Amygdala (tissue), 56 donors: ENCODE measurements at places on chromosomes 1 and 21.

- DNase-seq, result no peak
Observed at GRCh38 chr1:157154940-157155514, 16.8 kb upstream of the ETV3 start.

DNA sequence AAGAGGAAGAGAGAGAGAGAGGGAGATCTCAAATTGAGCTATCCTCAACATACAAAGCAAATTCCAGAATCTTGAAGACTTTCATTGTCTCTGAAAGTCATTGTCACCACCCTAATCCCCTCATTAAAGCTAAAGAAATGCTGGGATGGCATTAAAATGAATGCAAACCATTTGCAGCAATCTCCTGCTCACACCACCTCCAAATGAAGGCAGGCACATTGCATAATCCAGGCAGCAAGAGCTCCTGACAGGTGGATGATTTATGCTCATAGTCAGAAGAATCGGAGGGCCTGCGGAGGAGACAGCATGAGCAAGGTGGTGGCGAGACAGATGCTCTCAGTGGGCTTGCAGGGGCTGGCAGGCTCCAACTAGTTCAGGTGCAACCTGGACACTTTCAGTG is 90.2 kb downstream of the ESRRG start:
- DNase-seq, result no peak

DNA sequence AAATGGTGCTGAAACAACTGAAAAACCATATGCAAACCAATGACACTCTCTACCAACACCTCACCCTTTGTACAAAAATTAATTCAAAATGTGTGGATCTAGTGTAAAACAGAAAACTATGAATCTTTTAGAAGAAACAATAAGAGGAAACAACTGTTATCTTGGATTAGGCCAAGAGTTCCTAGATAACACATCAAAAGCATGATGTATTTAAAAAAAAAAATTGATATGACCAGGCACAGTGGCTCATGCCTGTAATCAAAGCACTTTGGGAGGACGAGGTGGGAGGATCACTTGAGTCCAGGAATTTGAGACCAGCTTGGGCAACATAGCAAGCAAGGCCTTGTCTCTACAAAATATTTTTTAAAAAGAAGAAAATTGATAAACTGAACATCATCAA is 79.0 kb downstream of the EIF4G3 start:
- no peak for DNase-seq

- no peak for DNase-seq
Observed at GRCh38 chr1:43481491-43481890, 27.8 kb upstream of the HYI start.

DNA sequence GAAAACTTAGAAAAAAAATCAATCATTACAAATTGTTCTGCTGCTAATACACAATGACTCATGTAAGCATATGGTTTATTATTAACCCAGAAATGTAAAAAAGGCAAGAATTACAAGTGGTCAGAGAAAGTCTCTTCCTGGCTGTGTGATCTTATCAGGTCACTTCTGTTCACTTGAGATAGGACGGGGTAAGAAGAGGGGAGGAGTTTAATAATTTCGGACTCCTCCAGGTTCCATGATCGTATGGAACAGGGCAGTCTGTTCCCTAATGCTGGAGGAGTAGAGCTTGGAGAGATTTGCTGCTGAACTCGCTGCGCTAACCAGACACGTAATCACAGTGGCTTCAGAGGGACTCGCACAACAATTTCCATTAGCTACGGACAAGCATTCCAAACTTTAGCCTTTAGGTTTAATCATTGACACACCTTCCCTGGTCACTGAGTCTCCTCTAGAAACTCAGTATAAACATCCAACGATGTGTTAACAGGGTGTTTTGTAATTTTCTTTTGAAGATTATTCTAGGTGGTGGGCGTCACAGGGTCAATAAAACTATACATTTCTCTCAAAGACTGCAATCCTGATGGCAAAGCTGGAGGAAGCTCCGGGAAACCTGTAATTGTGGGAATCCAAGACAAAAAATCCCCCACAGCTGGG is 1.3 kb downstream of the CRYZ start:
- DNase-seq, result no peak

- no peak for DNase-seq
Observed at GRCh38 chr1:203017692-203018091, 8.6 kb upstream of the PPFIA4 start.

GRCh38 chr1:52358851-52359497 is 7.0 kb downstream of the CC2D1B start:
- DNase-seq, result no peak

GRCh38 chr1:116401646-116402176 is 28.7 kb downstream of the ATP1A1 start:
- DNase-seq, result no peak

- DNase-seq, result no peak
Observed at GRCh38 chr1:247209396-247209795, 37.6 kb upstream of the ZNF124 start.

DNA sequence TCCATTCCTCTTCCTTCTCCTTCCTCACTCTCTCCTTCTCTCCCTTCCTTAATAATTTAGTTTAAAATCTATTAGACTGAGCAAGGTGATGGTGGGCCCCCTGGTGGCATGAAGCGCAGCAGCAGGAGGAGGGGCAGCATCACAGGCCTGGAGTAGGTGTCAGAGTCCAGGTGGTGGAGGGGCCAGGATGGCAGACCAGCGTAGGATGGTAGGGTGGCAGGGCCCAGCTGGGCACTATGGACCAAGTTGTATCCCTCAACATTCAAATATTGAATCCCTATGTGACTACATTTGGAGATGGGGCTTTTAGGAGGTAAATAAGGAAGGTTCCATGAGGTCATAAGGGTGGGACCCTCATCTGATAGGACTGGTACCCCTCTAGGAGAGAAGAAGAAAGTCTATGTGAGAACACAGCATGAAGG is 61.0 kb downstream of the WDR4 start:
- DNase-seq, result no peak

DNA sequence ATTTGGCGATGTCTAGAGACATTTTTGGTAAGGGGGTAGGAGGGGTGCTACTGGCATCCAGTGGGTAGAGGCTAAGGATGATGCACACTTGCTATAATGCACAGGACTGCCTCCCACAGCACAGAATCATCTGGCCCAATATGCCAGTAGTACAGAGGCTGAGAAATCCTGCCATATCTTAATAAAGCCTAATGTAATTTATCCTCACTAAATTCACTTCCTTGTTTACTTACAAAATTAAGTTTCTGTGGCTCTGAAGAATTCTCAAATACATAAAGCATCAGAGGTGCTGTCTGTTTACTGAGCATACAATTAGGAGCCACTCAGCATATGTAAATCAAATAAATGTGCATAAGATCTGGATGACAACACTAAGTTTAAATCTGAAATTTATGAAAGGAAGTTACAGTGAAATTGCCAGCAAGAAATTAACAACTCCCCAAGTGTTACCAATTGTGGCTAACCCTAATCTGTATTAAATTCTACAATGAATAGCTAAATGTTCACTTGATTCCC is 26.5 kb downstream of the NGF start:
- DNase-seq, result no peak

DNA sequence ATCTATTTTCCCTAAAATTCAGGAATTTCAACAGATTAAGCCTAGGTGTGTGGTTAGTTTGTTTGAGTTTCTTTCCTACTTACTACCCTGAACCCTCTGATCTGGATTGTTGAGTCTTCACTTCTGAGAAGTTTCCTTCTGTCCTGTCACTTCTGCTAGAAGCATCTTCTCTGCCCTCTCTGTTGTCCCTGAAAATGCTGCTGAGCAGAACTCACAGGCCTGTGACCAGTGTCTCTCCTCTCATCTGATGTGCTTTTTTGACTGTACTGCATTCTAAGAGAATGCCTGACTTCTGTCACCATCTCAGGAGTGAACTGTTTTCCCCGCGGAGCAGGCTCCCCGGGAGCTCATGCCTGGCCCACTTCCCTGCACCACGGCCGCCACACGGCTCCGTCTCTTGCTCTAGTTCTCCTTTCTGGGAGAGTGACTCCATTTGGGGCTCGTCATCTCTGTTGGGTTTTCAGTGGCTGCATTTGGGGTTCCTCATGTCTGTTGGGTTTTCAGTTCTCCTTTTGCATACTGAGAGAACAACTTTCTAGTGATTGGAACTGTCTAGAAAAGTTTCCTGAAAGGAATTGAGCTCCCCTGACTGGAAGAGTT is 77.9 kb downstream of the POFUT2 start:
- no peak for DNase-seq

GRCh38 chr21:32813265-32813903 is 41.8 kb upstream of the PAXBP1 start:
- DNase-seq, result no peak

DNA sequence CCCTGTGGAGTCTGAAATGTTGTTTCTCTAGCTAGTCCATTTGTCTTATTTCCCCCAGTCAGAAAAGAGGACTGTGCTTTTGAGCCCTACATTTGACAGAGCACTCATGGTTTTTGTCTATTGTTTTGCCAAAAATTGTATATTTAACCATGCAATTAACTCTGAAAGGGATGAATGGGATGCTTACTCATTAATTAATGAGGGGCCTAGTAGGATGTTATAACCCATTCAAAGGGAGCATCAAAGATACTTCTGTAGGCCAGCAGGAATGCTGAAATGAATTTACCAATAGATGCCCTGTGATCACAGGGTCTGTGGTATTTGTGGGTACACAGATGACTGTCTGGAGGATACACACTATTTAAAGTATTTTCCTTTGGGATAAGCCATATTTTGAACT is 147.7 kb downstream of the FCRL5 start:
- no peak for DNase-seq

DNA sequence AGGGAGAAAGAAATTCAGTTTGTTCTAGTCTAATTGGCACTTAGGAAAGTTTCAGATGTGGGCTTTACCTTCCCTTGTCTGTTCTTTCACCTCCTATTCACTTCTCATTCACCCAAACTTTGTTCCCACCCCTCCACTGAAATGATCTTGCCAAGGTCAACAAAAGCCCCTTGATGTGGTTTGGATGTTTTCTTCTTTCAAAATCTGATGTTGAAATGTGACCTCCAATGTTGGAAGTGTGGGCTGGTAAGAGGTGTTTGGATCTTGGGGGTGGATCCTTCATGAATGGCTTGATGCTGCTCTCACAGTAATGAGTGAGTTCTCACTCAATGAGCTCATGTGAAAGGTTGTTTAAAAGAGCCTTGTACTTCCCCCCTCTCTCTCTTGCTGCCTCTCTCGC is 379.3 kb downstream of the HHIPL2 start:
- no peak for DNase-seq

GRCh38 chr1:199310708-199311107 is 671.9 kb downstream of the PTPRC start:
- DNase-seq, result no peak

DNA sequence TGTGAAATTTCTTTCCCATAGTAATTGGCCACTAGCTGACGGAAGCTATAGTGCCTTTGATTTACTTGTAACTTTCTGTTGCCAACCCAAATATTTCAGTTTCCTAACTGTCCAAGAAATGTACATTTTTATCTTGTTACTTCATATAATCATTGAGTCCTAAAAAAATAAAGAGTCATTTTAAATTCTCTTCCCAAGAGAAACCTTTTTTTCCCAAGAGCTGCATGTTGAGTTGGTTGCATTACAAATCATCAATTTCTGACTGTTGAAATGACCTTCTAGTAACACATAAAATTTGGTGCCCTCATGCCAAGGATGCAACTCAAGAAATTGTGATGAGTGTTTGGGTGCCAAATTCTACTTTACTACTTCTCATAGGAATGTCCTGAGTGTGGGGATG is 61.0 kb downstream of the HMCN1 start:
- no peak for DNase-seq

DNA sequence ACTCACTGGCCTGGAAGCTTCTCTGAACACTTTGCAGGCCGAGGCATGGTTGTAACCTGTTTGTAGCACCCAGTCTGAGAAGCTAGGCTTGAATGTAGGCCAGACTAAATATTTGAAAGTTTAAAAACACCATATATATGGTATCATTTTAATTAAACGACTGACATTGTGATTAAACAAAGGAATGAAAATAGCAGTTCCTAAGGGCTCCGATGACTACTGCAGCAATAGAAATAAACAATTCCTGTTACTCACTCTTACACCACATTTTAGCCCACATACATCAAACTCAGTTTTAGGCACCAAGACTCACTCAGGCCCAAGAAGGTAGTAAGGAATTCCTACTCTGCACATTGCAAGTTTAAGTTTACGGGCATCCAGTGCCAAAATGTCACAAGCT is 281.2 kb downstream of the AKT3 start:
- DNase-seq, result no peak

DNA sequence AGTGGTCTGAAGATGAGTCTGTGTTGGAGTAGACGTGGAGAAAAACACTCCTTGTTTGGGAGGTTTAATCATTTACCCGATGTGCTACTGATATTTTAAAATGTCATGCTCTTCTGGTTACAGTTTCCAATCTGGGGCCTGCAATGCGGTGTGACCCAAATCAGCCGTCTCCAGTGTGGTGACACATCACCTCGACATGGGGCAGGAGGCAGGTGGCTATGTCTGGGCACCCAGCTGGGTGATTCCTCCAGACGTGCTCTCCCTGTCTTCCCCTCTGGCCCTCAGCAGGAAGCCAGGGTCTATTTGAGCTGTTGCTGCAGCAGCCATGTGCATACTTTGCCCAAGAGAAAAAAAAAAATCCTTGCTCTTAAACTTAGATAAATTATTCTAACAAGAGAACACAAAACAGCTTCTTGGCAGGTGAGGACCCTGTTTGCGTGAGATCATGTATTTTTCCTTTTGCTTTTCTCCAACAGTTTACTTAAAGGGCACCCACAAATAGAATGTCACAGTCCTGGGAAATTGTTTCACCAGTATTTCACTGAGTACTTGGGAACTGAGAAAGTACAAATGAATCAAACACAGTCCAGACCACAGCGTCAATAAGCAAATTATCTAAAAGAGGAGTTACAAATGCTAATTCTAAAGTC is 38.9 kb upstream of the MAP10 start:
- DNase-seq, result no peak

GRCh38 chr21:42564561-42564971 is 50.9 kb downstream of the SLC37A1 start:
- DNase-seq, result no peak

- no peak for DNase-seq
Observed at GRCh38 chr1:41442697-41443251, 41.7 kb downstream of the EDN2 start.

DNA sequence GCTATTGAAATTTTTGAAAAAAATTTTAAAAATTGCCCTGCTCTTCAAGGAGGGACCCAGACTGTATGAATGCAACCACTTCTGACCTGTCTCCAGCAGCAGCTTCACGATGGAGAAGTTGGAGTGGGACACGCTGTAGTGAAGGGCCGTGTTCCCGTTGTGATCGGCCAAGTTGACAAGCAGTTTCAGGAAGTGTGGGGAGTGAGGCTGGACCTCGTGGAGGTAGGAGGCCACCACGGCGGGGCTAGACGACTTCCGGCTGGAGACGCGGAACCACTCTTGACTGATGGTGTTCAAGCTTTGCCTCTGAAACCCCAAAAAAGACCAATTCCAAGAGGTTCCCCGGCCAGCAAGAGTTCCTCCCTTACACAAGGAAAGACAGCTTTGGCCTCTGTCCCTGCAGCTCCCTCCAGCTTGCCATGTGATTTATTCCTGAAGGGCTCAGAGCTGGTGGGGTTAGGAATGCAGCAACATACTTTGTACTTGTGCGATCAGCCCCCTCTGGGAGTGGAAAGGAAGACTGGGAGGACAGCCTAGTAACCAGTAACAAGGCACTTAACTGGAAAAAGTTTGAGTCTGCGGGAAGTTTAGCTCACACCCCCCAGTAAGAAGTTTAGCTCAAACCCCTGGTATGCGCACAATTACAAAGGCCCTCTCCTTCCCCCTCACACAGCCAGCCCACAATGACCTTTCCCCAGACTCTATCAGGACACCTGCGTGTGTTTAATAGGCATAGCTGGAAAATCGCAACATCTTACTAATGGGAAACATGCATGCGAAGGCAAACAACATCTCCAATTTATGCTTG is 56.0 kb downstream of the KANK4 start:
- no peak for DNase-seq

GRCh38 chr21:14862794-14863720 is 201.7 kb downstream of the NRIP1 start:
- no peak for DNase-seq
